ENCODE measurements at places on chromosomes 5 and 9.

- DNase-seq, result no peak
These were observed 4.7 kb upstream of the STOML2 start for GRCh38 chr9:35107297-35108290.

GRCh38 chr5:145178641-145179523, 656.3 kb downstream of the PRELID2 start:
- no peak for DNase-seq

DNA sequence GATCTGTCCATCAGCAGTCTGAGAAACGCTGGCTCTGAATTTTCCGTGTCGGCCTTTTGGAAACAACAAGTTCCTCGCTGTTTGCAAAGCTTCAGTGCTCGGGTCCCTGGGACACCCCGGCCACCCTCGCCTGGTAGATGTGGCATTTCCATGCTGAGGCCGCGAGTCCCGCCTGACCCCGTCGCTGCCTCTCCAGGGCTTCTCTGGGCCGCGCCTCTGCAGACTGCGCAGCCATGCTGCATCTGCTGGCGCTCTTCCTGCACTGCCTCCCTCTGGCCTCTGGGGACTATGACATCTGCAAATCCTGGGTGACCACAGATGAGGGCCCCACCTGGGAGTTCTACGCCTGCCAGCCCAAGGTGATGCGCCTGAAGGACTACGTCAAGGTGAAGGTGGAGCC, 4.7 kb downstream of the NTNG2 start:
- DNase-seq, result no peak

DNA sequence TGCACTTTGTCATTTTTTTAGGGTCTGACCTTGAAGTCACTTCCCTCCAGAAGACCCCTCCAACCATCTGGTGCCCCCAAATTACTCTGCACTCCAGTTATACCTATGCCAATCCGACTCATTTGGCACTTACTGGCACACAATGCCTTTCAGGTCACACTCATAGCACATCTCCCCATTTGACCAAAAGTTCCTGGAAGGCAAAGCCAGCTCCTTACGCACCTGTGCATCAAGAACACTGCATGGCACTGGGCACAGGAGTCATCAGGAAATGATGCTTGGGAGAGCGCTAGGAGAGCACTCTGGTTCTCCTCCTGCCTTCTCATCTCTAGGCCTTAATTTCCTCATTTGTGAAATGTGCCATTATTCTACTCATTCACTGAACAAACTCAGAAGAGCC, 2.9 kb downstream of the TNIP1 start:
- DNase-seq, result no peak

GRCh38 chr5:145378226-145378625, 456.9 kb downstream of the PRELID2 start:
- no peak for DNase-seq

GRCh38 chr5:72179816-72180440, 72.7 kb downstream of the MAP1B start:
- no peak for DNase-seq

GRCh38 chr9:38346811-38347210, 45.7 kb upstream of the ALDH1B1 start:
- no peak for DNase-seq

DNA sequence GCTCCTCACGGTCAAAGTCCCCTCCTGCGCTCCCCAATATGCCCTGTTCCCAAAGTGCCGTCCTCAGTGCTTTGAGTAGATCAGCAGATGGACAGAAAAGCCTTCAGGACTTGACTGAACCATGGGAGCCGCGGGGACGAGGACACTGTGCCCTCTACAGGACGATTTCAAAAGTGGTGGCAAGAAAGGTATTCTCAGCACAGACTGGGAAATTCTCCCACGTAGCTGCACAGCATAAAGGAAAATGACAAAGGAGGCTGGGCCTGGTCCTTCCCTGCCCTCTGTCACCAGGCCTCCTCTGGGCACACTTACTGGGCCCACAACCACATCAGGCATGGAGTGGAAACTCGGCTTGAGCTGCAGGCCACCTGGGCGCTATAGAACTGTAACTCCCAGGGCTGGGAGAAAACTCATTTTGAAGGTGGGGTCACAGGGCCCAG, 16.7 kb upstream of the MTMR12 start:
- peak; percentile 76 for DNase-seq

- no peak for DNase-seq
These were observed 11.9 kb downstream of the EHMT1 start for GRCh38 chr9:137630679-137631078.

- peak; percentile 67 for DNase-seq
These were observed 77.4 kb upstream of the DMRT1 start for GRCh38 chr9:764105-764524.

DNA sequence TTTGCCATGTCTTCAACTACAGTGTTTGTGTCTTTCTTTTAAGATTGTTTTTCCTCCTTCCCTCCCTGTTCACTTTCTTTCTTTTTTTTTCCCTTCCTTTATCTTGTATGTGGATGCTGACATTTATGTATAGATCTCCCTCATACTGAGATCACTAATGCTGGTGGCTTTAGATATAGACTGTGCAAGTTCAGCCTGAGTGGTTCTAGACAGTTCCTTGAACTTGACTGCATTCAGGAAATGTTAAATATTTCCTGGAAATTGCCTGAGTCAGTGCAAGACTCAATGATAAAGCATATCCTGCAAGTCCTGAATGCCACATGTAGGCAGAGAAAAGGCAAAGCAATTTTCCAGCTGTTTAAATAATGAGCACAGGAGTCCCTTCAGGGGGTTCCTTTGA, 182.5 kb upstream of the NR3C1 start:
- no peak for DNase-seq

GRCh38 chr5:140362875-140363630, 3.1 kb downstream of the SLC4A9 start:
- peak; percentile 99 for DNase-seq

DNA sequence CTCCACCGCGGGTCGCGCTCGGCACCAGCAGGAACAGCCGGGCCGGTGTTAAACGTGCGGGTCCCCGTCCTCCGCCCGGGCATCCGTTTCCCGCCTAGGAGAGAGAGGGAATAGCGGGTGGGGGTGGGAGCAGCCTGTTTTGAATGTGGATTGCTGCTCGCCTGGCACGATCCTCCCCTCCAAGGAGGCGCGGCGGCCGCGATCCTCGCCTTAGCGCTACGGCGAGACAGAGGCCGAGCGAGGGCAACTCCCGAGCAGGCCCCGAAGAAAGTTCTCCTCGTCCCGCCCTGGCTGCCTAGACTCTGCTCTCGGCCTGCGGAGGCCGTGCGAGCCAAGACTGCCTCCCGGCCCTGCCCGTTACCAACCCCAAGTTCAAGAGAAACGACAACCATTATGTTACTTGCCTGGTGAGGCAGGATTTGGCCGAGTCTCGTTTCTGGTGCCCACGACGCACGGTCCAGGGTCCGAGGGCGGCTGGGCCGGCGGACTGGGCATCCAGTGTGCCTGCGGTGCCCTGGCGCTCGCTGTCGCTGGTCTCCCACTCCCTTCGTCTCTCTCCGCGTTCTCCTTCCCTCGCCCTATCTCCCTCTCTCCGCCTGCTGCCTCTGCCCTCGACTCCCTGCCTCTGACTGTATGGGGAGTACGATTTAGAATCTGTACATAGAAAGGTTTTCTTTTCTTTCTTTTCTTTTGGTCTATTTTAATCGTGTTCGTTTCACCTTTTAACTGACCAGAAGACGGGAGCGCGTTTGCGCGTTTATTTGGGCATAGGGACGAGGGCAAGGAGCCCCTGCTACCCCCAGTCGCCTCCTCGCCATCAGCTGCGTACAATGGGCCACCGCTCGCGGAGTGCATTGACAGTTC, 724 bp downstream of the NR2F1-AS1 start:
- no peak for DNase-seq

DNA sequence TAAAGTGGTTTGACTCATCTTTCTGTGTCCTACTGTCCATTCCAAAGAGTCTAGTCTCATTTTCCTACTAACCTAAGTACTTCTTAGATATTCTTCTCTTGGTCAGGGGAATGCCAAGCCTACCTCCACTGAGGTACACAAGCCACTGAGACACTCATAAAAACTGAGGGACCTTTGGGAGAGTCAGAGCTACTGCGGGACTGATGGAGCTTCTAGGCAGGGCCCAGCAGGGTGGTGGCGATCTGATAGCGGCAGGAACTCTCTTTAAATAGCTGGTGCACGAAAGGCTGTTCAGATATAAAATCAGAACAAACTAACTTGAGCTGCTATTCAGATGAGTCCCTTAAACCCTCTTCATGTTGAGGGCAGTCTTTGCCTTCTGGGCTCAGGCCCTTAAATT, 14.7 kb downstream of the NUP214 start:
- DNase-seq, result no peak

- DNase-seq, result no peak
These were observed 811.0 kb upstream of the GRAMD2B start for GRCh38 chr5:125612181-125612721.

GRCh38 chr5:42807722-42808447, 3.8 kb downstream of the SELENOP start:
- DNase-seq, result no peak

DNA sequence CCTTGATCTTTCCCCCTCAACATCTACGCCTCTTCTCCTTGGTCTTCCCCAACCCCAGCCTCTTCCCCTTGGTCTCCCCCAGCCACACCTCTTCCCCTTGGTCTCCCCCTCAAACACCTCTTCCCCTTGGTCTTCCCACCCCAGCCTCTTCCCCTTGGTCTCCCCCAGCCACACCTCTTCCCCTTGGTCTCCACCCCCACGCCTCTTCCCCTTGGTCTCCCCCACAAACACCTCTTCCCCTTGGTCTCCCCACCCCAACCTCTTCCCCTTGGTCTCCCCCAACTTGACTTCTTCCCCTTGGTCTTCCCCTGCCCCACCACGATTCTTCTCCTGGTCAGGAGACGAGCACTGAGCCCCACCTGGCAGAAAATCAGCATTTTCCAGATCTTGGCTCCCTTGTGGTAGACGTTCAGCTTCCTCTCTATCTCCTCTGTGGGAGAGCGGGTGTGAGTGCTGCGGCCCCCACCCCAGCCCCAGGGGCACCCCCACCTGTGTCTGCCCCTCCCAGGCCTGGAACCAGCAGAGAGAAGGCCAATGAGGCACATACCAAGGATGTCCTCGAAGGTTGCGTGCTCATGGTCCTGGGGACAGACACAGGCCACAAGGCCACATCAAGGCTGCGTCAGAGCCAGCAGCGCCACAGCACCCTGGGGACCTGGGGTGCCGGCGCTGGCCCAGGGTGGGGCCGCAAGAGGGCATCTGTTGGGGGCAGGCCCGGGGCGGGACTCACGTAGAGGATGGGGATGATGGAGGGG, 7.0 kb downstream of the NSMF start:
- no peak for DNase-seq

GRCh38 chr5:88290801-88291200, 22.2 kb upstream of the TMEM161B start:
- DNase-seq, result no peak

GRCh38 chr5:132110930-132111329, 37.3 kb downstream of the CSF2 start:
- DNase-seq, result no peak

DNA sequence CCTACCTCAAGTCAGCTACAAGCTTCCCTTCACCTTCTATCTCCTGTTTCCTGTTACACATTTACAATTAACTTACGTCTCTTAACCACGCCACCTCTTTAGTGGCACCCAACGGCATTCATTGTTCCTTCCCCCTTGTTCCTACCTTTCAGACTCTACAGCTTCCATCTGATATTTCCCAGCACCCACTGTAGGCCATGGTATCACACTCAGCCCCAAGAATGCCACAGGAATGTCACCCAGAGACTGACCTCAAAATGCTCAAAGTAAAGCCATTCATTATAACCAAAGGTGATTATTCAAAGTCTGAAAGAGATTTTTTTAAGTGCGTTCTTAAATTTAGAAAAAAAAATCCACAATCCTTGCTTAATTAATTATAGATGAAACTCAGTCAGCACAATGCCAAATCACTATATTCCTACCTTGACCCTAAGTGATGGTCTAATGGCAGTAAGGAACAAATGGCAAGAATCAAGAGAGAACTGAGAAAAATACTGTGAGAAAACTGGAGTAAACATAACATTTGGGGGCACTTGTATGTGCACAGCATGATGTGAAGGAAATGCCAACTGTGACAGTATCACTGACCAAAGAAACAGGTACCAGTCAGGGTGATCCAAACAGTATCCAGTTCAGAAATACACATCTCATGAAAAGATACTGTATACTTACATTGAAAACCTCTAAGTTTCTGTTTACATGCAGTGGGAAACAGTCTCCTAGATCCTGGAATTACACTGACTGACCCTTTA, 52.1 kb downstream of the CTNND2 start:
- DNase-seq, result no peak

- DNase-seq, result no peak
These were observed 300.8 kb upstream of the PANK3 start for GRCh38 chr5:168879929-168880328.

DNA sequence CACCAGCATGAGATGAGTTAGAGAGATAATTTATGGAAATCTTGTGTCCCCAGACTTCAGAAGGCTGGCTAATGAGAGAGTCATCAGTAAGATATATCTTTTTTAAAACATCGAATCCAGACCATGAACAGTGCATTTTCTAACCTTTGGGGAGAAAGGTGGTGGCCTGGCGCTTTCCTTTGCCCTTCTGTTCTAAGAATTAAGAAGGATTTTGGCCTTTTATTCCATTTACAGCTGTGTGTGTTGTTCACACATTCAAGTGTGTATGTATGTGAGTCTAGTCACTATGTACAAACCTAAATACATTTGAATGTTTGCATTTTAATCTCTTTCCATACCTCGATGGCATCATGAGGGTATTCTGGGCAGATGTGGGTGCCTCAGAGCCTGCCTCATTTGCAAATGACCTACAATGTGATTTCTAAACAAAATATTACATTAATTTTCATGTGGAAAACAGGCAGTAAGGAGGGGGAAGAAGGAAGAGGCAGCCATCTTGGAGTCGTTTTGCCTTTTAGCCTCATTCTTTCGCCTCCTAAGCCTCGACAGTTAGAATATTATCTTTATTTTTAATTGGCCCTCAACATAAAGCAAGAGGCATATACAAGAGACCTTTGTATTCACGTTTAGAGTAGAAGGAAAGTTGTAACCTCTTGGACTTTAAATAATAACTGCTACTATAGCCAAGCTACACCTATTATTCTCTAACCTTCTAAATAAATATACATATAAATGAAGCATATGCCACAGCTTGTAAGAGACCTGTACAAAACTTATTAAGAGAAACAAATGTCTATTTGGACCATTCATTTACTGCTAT, 125.3 kb upstream of the TMEM161B start:
- DNase-seq, result no peak

- DNase-seq, result no peak
These were observed 77.0 kb downstream of the ZNF354C start for GRCh38 chr5:179137016-179137642.

- DNase-seq, result no peak
These were observed 694 bp upstream of the PLAA start for GRCh38 chr9:26947736-26948135.

- no peak for DNase-seq
These were observed 7.1 kb downstream of the TLE4 start for GRCh38 chr9:79578891-79579290.

GRCh38 chr5:113273948-113274347, 160.8 kb downstream of the TSSK1B start:
- no peak for DNase-seq

- DNase-seq, result no peak
These were observed 38.6 kb upstream of the GGTA1 start for GRCh38 chr9:121538221-121538620.

All from H1 (cell line).